ENCODE measurements at places on chromosomes 6 and 20.
A peak's percentile ranks its signal among the peaks of the same experiment; 100 is the strongest.

DNA sequence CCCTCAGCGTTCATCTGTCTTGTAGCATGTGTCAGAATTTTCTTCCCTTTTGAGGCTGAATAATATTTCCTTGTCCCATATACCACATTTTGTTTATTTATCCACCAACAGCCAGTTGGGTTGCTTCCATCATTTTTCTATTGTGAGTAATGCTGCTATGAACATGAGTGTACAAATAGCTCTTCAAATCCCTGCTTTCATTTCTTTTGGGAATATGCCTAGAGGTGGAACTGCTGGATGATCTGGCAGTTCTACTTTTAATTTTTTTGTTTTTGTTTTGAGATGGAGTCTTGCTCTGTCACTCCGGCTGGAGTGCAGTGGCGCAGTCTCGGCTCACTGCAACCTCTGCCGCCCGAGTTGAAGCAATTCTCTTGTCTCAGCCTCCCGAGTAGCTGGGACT, 64.7 kb downstream of the SASH1 start:
- no peak for DNase-seq

DNA sequence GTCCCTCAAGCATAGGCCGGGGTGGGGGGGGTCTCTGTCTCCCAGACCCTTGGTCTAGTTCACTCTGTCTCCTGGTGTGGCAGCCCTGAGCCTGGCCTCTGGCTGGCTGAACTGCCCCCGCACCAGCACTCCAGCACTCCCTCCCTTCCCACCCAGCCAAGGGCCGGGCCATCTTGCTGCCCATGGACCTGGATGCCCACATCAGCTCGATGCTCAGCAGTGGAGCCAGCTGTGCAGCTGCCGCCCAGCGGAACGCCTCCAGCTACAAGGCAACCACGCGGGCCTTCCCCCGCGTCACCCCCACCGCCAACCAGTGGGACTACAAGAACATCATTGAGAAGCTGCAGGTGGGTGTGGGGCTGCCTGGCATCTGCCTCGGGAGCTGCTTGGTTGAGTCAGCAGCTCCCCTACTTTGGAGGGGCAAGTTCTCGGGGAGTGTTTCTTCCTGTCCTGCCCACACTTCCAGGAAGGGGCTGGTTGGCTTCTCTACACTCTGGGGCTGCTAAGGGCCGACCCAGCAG, 28.4 kb downstream of the UQCC2 start:
- no peak for DNase-seq

GRCh38 chr6:113644861-113645575, 212.1 kb upstream of the MARCKS start:
- no peak for DNase-seq

DNA sequence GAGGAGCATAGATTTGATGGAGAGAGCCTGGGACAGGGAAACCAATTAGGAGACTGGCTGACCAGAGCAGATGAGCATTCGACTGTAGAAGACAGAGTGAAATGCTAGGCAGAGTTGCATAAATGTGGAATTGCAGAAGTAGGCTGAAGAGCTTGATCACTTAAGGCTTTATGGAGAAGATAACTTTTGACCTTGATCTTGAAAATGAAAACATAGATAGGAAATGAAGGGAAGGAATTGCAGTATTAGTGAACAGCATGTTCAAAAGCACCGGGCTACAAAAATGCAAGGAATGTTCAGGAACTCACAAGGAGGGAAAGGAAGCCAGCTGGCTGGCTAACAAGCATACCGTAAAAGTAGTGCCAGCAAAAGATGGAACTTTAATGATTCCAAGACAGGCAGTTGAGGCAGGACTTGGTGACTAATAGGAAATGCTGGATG, 20.5 kb upstream of the LTV1 start:
- DNase-seq: no peak

DNA sequence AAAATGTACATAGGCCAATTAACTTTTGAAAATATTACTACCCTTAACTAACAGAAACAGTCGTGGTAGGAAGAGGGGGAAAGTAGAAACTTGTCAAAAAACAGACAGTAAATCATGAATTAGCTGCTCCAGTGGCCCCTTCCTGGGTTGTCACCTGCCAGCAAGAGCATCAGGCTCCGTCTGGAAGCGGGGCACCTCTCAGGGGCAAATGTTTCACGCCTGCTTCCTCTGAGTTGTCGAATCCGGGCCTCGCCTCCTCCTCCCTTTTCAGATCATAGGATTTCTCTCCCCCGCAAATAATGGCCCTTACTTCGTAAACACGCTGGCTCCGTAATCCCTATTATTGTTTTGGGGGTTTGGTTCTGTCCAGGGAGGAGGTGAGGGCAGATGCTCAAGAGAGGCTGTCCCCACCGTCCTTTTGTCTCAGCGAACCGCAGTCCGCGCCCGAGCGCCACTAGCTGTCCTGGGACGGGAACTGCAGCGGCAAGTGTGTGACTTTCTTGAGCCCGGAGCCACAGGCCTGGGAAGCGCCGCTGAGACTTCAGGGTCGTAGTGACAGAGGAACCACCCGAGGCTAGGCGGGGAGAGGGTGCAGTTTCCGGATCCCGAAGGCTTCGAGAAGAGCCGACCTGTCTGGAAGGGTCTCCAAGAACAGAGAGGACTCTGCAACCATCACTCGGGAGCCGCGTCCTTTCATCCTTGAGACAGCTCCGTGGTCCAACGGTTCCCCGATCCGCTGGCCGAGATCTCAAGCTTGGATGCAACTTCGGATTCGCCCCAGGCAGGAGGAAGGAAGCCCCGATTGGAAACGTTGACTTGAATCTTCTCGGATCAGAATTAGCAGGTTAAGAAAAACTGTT, 214.5 kb upstream of the ZNF184 start:
- peak; percentile 64 for DNase-seq

- no peak for DNase-seq
Measured at GRCh38 chr6:68632734-68633133, 2.3 kb upstream of the ADGRB3 start.

DNA sequence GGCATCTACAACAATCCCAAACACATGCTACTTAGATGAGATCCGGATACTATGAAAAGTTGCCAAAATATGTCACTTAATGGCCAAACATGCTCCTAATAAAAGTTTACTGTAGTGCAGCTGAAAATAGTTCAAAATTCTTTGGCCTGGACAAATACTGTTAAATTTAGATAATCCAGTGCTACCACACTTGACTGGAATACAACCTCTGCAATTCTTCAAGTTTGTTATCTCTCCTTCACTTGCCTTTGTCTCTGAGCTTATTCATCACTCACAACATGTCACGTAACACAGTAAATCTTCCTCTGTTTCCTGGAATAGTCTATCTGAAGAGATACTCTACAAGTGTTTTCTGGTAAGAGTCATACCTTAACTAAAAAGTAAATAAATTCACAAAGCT, 10.5 kb upstream of the PLN start:
- DNase-seq: no peak

GRCh38 chr6:21953831-21954801, 342.7 kb downstream of the PRL start:
- DNase-seq: no peak

DNA sequence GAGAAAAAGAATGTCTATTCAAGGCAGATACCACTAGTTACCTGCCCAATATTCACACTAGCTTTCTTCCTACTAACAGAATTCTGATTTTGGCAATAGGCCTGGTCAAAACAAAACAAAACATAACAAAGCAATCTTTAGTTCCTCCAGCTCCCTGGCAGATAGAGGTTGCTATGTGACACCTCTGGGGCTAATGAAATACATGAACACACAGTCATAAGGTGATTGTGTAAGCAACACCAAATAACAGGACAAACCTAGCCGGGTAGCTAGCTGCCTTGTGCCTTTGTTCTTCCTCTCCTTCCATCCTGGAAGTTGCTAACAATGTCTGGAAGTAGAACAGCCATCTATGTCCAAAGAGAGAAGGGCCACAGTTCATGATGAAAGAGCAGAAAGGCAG, 6.0 kb upstream of the HMGN3 start:
- no peak for DNase-seq

GRCh38 chr6:16496991-16497801, 258.8 kb downstream of the GMPR start:
- no peak for DNase-seq

- no peak for DNase-seq
Measured at GRCh38 chr6:121668259-121668658, 232.8 kb downstream of the GJA1 start.

DNA sequence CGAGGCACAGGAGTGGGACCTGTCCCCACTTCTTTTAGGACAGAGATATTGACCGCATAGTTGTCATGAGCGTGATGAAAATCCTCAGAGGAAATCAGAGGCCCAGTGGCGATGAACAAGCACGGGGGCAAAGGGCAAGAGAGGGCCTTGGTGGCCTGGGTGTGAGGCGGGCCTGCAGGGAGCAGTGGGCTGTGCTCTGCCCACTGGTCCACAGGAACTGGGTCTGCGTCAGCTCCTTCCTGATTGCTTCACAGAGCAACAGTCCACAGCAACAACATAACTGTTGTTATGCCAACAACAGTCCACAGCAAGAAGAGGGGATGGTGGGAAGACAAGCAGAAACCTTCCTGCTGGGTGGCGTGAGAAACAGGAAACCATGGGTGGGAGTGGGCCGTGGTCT, 335.6 kb downstream of the ZFAND3 start:
- DNase-seq: no peak

GRCh38 chr20:50321797-50322480, 131.3 kb downstream of the CEBPB start:
- no peak for DNase-seq

- no peak for DNase-seq
Measured at GRCh38 chr6:7646394-7646793, 56.4 kb downstream of the SNRNP48 start.

- DNase-seq: no peak
Measured at GRCh38 chr6:149334201-149334600, 16.7 kb downstream of the TAB2 start.

- DNase-seq: no peak
Measured at GRCh38 chr6:11023032-11023431, 21.1 kb downstream of the ELOVL2 start.

DNA sequence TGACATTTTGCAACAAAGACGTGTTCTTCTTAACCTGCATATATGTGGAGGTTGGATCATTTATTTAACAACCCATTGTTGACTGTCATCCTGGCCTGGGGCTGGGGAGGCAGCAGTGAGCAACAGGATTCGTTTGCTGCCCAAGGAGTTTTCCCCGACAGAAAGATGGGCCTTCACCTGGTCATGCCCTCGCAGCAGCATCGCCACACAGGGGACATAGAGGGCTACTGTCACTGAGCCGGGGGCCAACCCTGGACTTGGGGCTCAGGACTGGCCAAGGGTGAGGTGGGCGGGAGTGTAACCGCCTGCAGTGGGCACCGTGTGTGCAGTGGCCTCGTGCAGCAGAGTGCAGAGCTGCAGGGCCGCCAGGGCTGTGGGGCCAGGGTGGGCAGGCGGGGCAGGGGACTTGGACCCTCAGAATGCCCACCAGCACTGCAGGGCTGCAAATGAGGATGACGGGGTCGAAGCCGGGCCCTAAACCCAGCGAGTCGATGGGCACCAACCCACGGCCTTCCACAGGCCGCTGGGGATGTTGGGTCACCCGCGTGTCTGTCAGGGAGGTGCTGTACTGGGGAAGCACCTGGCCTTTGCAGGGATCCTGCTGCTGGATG, 11.8 kb downstream of the DUSP22 start:
- no peak for DNase-seq

GRCh38 chr6:118649918-118650581, 1.3 kb downstream of the CEP85L start:
- DNase-seq: no peak

DNA sequence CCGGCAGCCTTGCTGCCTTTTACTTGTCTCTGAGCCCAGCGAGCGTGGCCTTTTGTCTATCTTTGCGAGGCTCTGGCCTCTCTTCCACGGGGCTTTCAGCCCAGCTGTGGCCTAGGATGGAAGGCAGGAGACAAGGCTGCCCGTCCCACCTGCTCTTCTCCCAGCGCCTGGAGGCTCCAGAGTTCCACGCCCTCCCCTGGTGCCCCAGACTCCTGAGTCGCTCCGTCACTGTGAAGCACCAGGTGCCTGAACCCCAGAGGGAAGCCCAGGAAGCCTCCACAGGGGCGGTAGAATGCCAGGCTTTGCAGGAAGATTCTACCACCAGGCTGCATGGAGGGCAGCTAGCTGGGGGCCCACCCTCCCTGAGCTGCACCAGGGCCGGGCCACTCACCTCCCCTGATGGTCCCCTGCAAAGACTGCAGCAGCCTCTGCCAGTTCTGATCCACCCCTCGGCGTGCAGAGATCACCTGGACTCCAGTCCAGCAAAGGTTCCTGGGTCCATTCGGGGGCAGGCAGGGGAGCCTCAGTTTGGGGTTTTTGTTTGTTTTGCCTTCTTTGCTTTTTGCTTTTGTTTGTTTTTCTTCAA, 384.6 kb downstream of the CDH4 start:
- DNase-seq: no peak

GRCh38 chr20:51679254-51679921, 88.8 kb downstream of the ATP9A start:
- no peak for DNase-seq

- DNase-seq: no peak
Measured at GRCh38 chr6:37799263-37799644, 20.3 kb upstream of the ZFAND3 start.

- DNase-seq: no peak
Measured at GRCh38 chr6:20826378-20826777, 292.1 kb downstream of the CDKAL1 start.

DNA sequence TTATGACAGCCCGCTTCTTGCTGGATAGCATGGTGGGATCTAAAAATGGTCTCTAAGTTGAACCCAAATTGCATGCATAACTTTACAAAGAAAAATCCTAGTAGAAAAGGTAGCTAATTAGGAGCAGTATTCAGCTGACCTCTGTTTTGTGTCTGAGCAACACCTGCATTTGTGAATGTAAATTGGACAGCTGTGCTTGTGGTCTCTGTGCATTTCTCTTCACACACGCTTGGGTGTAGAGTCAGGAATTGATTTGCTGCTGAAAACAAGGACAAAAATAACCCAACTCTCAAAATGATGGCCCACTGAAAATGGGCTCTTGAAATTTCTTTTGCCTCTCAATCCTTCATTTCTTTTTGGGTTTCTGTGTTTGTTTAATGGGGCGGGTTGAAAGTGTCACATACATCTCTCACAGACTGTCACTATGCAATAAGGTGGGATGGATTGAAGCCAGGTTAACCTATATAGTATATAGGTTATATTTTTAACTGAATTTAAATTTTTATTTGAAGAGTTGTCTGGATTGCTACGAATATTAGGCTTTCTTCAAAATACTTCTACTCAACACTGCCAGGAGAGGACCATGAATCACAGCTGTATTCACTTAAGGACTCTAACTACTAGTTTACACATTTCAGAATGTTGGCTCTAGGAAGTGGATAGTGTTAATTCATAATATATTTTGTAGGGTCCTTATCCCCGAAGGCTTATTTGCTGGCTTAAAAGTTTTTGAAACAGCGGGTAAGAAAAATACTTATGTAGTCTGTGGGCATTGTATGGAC, 46.5 kb downstream of the SOBP start:
- no peak for DNase-seq

DNA sequence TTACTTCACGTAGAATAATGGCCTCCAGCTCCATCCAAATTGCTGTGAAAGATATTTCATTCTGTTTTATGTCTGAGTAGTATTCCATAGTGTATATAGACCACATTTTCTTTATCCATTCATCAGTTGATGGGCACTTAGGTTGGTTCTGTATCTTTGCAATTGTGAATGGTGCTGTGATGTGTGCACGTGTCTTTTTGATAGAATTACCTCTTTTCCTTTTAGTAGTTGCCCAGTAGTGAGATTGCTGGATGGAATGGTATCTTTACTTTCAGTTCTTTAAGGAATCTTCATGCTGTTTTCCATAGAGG, 91.8 kb downstream of the CARMIL1 start:
- no peak for DNase-seq

All from progenitor cell of endocrine pancreas (in vitro differentiated cells).